Activated CD8-positive, alpha-beta memory T cell treated with anti-CD3 and anti-CD28 coated beads for 1 hour (primary cell): ENCODE measurements at places on chromosomes 11 and 22.

DNA sequence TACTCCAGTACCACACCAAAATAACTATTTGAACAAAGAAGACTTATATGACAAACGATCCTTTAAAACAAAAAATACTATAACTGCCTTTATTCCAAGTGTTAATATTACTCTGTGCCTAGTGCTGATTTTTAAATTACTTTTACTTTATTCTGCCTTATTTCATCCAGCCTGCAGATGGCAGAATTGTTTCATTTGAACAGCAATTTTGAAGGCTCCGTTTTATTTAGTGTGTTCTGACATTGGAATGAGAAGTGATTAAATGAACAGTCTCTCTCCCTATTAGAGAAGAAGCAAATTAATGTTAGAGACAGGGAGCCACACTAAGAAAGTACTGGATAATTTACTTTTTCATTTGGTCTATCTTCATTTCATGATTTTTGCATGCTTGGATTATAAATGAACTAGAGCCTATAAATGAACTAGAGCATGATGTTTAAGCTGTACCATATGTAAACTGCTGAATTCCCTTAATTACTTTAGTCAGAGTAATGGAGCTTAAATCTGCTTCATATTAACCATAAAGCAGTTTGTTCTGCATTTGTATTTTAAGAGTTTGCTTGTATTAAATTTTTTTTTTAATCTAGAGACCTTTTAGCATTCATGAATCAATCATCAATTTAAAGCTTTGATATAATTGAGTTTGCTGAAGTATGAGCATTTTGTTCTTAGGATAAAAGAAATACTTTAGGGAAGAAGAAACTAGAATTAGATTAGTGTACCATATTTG lies 9.8 kb downstream of the PDHX start:
- DNase-seq, result no peak

DNA sequence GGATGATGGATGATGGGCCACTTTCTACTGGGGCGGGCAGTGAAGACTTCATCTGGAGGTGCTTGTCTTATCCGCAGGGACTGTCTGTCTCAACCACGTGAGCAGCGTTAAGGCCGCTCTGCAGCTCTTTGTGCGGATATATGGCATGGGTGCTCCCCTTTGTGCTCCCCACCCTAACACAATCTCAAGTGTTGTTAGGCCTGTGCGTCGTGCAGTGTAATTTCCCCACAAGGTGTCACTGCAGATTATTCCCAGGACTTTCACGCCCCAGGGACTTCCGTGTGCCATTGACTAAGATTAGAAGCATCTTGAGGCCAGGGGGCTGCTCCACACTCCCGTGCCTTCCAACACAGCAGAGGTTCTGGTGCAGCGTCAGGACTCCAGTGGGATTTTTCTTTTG lies 65.3 kb downstream of the TBC1D22A start:
- DNase-seq, result no peak

DNA sequence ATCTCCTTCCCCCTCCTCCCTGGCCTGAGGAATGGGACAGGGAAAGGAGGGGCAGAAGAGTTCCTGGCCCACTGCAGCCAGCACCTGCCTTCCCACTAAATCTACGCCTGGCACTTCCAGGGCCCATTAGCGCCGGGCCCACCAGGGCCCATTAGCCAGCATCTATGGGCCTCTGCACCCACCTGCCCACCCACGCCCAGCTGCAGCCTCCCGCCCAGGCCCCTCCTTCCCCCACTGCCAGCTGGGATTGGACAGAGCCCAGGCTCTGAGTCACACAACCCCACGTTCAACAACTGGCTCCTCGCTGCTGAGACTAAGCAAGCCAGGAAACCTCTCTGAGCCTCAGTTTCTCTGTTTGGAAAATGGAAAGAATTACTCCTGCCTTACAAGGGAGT lies 48.7 kb downstream of the CYTH4 start:
- no peak for DNase-seq

DNA sequence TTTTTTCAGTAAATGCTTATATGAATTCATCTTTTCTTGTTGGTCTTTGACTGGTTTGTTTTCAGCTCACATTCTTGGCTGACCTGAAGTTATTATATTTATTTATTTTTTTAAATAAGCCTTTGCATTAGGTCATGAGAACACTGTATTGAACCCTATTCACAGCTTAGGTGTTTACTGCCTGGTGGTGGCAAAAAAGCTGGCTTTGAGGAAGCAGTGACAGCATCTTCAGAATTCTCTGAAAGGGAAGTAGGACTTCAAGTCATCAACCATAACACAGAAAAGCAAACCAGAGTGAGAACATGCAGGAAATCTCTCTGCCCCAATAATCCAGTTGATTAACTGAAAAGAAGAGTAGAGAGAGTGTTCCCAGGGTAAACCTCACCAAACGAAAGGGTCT lies 30.3 kb upstream of the MMP13 start:
- no peak for DNase-seq

DNA sequence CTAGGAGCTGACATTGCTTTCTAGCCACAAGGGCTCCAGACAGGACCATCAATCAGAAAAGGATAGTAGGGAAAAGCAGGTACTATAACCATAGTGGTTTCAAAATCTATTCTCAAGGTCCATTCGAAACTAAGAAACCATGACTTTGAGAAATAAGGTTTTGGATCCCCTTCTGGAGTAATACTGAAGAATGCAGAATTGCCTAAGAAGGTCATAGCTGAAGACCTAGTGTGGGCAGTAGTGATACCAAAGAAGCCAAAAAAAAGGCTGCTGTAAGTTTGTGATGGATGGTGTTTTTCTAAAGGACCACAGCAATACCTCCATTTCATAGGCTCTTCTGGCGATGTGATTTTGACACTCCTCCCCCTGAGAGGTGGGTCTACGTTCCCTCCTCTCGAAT lies 163.1 kb downstream of the MAML2 start:
- no peak for DNase-seq

DNA sequence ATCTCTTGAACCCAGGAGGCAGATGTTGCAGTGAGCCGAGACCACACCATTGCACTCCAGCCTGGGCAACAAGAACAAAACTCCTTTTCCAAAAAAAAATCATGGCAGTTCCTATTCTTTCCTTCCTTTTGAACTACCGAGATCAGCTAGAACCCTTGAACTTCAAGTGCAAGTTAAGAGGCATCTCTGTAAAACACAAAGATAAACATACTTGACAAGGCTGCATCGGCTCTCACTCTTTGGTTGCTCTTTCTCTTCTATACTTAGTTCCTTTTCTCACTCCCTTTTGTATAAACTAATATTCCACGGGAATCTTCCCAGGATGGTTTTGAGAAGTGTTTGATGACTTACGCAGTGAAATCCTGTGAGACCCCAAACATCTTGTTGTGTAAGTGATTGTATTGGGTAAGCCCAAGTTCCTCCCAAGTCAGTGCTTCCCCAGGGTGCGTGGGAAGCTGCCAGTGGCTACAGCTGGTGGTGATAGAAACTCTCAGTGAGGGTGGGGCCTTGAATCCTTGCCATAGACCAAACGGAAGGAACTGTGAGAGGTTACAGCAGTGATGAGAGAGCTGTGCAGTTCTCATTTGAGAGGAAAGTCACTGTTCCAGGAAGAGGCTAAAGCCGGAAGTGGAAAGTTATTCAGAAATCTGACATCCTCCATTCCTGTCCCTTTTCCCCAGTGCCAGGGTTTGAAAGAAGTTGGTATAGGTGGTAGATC lies 24.1 kb upstream of the CDC42EP2 start:
- no peak for DNase-seq

DNA sequence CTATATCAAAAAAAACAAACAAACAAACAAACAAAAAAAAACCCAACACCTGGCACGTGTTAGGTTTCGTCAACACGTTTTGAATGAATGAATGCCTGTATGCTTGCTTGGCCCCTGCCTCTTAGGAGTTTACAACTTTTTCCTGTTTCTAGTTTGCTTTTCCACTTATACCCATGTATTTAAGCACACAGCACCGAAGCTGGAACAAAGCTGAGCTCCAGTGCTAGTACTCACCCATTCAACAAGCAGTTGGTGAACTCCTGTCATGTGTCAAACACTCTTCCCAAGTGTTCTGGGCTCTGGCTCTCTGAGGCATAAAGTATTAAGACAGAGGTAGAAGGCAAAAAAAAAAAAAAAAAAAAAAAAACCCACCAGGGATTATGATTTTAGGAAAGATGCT lies 599.3 kb downstream of the BUD13 start:
- no peak for DNase-seq

GRCh38 chr11:78801161-78801884 lies 226.7 kb upstream of the NARS2 start:
- DNase-seq, result no peak

DNA sequence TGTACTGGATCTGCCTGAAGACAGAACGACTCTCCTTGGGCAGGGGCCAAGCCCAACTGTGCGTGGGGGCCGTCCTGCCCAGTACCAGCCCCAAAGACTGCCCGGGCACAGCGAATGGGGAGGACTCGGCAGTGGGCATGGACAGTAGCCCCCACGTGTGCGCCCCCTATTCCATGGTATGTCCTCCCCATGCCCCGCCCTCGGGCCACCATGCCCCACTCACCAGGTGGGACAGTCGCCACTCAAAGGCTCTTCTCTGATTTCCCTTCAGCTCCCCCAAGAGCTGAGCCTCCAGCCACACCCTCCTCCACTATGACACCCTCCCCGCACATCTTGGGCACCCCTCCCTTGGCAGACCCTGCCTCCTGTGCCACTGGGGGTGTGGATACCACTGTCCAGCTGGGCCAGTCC lies 43.5 kb downstream of the GNB1L start:
- DNase-seq, result no peak

DNA sequence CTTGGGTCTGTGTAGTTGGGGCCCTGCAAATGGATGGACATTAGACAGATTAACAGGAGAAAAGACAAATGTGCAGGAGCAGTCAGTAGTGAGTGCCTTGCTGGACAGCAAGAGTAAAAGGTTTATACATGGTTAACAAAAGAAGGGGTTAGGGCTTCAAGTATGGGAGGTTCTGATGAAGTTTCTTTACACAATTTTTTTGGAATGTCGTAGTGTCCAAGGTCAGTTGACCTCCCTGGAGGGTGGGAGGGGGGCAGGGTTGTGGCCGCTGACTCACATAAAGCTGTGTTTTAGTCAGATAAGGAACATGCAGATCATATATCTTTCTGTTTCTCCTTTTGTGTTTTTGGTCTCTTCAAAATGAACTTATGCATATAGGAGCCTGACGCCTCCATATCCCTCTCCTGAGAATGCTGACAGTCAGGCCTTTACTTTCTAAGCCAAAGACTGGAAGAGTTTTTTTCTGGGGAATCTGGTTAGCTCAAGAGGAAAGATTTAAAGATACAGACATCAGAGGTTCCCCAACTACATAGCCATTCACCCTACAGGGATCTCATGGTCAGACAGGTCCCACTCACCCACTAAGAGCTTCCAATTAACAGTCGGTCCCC lies 134.3 kb downstream of the NECTIN1 start:
- no peak for DNase-seq

DNA sequence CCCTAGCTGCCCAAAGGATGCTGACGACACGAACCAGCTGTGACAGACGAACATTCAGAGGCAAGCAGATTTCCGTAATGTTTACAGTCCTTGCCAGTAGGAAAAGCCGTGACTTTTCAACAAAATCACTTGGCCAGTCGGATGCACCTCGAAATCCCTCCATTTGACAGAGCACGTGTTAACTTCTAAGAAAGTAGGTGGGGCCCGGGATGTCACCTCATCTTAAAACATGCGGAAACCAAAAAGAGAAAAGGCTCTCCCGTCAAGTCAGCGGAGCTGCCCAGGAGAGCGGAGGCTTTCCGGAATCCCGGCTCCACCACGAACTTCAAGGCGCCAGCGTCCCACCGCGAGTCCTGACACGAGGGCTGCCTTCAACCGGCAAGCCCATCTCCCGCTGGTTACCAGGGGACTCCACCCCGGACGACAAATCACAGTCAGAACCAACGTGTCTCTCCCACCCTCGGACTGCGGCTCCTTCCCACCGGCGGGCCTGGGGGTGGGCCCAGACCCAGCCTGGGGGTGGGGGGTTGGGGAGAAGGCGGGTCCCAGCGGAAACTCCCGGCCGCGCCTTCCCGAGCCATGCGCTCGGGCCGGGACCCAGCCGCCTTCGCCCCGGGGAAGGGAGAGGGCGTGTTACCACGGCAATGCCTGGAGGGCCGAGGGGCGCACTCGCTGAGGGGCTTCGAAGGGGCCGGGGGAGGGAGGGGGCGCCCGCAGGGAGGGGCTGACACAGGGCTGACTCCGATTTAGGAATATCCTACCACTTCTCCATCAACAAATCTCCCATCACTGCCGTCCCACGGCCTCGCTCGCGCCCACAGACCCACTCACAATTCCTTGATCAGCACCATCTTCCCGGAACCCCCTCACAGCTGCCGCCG lies 475 bp downstream of the PITPNB start:
- no peak for DNase-seq

- no peak for DNase-seq
These were observed 33.6 kb downstream of the MACROD1 start for GRCh38 chr11:64132191-64132771.

DNA sequence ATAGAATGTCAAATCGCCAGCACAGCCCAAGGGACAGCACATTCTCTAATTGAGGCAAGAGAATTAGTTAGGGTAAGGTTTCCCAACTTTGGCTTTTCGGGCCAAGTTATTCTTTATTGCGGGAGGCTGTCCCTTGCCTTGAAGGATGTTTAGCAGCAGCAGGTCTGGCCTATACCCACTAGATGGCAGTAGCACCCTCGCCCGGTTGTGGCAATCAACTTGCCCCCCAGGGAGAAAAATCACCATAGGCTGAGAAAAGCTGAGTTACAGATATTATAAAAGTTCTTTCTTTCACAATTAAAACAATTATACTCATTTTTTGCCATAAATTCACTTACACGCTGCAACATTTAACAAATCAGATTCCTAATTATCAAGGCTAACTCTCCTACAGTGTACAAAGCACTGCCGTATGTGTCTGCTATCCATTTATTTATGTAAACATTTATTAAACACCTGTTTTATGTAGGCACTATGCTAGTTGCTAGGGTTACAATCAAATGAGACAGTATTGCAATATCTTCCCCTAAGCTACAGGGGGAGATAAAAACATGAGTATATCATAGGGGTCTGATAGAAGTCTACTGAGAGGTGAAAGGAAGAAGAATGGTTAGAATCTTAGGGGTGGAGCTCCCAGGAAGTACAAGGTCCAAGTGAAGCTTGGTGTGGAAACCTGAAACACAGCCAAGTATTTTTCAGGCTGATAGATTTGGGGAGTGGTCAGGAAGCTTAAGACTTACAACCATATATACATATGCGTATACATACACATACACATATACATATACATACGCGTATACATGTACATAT lies 452.3 kb downstream of the RAB38 start:
- no peak for DNase-seq

DNA sequence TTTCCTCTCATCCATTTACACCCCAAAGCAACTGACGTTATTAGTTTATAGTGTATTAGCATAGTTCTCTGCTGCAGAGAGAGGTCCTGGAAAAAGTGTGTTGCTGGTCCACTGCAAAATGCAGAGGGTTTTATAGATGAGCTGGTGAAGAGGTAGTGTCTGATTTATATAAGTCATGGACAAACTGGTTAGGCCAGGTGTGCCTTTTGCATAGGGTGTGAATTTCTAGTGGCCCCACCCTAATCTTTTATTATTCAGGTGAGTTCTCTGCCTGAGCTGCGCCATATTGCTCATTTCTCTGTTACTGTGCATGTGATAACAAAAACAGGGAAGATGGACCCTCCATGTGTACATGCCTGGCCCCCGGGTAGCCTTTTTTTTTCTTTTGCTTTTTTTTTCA lies 43.1 kb upstream of the TRIM77 start:
- DNase-seq, result no peak

GRCh38 chr11:76665172-76665571 lies 5.4 kb downstream of the LRRC32 start:
- no peak for DNase-seq

GRCh38 chr22:49811020-49811791 lies 16.5 kb downstream of the BRD1 start:
- no peak for DNase-seq

GRCh38 chr11:115944596-115944995 lies 440.4 kb upstream of the CADM1 start:
- no peak for DNase-seq

GRCh38 chr22:37449331-37450001 lies 22.2 kb upstream of the ELFN2 start:
- no peak for DNase-seq
